ENCODE measurements at places on chromosomes 12 and 14. TPM values are rescaled to one million over a fixed set of nuclear protein-coding genes. Genes with fewer than 3 reads are reported as not detected.

NRXN3 gene
- total RNA-seq: not detected

CLEC4E gene
- not detected for total RNA-seq

DNA sequence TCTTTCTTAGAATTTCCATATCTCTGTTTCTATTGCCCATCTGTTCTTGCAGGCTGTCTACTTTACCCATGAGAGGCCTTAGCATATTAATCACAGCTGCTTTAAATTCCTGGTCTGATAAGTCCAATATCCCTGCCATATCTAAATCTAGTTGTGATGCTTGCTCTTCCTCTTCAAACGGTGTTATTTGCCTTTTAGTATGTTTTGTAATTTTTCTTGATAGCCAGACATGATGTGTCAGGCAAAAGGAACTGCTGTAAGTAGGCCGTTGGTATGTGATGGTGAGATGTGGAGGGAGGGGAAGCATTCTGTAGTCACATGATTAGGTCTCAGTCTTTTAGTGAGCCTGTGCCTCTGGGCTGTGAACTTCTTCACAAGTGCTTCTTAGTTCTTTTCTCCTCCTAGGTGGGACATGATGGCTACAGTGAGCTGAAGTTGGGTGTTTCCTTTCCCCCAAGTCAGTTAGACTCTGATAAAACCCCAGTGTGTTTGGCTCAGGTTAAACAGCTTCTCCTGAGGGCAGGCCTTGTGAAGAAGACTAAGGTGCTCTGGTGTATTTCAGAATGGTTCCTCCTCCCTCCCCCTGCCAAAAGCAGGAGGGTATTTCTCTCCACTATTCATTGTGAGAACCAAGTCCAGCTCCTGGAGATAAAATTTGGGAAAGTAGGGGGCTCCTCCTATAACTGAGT is 195.9 kb upstream of the PARP11 start:
- ATAC-seq: no peak

CLEC1A gene
- not detected for total RNA-seq

C14orf132 gene
- total RNA-seq: 1.3 TPM
